ENCODE measurements at places on chromosomes 5 and 9.

DNA sequence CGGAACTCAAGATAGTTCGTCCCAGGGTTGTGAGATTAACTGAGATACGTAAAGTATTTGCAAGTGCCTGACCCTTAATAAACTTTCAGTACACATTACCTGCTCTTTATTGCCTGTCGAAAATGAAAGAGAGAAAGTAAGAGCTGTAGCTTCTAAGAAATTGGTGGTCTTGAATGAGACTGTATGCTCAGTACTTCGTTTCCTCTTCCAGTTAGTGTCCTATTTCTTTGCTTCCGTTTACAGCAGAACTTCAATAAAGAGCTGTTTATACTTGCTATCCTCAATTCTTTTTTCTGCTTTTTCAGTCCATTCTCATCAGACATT lies 534 bp downstream of the SRFBP1 start:
- no peak for DNase-seq

DNA sequence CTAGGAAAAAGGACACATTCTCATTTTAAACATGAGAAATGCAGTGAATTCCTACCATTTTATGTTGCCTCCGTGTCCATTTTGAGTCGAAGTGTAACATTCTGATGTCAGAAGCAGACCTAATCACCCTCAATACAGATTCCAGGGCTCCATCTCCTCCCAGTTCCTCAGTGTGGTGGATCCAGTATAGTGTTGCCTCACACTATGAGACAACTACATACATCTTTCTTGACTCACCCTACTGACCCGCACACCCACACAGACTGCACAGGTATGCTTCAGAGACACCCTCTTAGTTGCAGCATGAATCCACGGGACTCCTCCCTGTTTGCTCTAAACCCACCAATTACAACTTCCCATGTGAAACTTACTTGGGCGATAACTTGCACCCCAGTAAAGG lies 564.9 kb downstream of the SEMA5A start:
- DNase-seq = no peak

DNA sequence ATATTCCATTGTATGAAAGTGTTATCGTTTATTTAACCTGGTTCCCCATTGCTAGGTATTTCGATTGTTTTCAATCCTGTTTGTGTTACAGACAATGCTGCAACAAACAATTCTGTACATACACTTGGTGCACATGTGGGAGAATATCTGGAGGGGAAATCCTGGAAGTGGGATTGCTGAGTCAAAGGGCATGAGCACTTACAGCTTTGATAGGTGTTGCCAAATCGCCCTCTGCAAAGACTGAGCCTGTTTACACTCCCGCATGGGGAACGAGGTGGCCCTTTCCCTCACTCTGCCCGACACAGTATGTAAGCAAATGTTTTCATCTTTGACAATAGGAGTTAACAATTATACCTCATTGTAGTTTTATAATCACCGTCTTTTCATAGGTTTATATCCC lies 66.2 kb downstream of the PDE6A start:
- no peak for DNase-seq

DNA sequence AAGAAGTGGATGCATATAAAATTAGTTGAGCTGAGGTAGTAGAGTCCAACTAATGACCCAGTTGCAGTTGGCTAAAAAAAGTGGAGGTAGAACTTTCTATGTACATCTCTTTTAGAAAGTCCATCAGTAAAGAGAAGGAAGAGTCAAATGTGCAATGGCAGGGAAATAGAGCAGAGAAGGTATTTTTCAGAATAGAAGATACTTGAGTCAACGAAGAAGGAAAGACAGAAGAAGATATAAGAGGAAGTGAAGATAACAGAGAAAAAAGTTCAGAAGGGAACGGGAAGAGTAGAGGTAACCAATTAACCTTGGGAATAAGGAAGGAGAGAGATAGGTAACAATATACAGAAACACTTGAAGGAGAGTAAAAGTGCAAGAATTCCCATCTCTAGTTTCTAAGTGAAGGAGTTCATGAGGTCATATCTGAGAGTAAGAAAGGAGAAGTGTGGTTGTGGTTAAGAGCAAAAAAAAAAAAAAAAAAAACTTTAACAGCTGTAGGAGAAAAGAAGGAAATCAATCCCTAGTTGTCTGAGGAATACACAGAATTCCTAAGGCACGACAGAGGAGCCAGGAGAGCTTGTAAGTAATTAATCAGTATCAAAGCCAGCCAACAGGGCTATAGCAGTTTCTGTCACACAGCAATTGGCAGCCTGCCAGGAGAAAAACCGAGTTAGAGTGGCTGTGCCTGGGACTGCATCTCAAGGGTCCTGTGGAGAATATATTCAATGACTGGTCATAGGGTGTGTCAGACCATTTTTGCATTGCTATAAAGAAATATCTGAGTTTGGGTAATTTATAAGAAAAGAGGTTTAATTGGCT lies 61.0 kb downstream of the ARL15 start:
- DNase-seq = no peak

DNA sequence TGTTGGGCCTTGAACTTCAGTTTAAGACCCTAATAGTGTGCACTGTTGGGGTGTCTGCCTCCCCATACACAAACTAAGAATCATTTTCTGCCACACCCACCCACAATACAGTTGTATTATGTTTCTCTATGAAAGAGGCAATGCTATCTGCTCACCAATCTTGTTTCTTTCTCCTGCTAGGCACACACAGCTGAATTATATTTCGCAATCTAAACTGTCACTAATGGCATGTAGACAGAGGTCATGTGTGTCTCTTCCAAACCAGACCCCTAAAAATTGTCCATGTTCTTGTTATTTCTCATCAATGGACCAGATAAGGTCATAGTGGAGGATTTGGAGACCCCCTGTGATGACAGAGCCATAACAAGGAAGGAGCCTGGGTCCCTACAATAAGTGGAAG lies 57.3 kb downstream of the RIGI start:
- DNase-seq = no peak

GRCh38 chr9:129823935-129824601 lies at the start of gene TOR1A:
TSS of gene TOR1A (minus strand) at chr9:129824136. CDS start at chr9:129824085, 51 bp downstream.
- peak; percentile 80 for DNase-seq

- no peak for DNase-seq
These were observed 13.6 kb upstream of the GM2A start for GRCh38 chr5:151239237-151239861.

- DNase-seq = no peak
These were observed 215.3 kb downstream of the NFIB start for GRCh38 chr9:14098486-14099180.

DNA sequence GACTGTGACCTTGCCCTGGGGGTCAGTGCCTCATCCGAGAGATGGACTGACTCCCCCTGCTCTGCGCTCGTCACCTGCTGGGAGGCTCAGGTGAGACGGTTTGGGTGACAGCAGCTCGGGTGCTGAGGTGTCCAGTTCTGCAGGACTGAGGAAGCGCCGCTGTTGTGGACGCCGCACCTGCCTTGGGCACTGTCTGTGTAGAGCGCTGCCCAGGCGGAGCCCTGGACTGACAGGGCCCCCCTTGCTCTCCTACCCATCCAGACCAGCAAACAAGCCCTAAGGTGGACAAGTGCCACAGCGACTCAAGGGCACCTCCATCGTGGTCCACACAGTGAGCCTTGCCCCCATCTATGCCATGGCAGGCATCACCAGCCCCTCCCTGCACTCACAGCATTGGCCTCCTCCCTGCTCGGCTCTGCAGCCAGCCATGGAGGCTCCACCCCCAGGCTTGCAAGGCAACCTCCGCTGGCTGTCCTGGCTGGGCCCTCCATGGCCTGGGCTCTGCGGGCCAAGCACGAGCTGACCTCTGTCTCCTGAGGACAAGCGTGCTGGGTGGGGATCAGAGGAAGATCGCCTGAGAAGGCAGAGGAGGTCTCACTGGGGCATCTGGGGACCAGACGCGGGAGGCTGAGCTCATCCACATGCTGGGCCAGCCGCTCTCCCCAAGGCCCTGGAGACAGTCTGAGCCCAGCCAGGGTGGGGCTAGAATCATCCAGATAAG lies 87.1 kb upstream of the COL5A1 start:
- DNase-seq = no peak

DNA sequence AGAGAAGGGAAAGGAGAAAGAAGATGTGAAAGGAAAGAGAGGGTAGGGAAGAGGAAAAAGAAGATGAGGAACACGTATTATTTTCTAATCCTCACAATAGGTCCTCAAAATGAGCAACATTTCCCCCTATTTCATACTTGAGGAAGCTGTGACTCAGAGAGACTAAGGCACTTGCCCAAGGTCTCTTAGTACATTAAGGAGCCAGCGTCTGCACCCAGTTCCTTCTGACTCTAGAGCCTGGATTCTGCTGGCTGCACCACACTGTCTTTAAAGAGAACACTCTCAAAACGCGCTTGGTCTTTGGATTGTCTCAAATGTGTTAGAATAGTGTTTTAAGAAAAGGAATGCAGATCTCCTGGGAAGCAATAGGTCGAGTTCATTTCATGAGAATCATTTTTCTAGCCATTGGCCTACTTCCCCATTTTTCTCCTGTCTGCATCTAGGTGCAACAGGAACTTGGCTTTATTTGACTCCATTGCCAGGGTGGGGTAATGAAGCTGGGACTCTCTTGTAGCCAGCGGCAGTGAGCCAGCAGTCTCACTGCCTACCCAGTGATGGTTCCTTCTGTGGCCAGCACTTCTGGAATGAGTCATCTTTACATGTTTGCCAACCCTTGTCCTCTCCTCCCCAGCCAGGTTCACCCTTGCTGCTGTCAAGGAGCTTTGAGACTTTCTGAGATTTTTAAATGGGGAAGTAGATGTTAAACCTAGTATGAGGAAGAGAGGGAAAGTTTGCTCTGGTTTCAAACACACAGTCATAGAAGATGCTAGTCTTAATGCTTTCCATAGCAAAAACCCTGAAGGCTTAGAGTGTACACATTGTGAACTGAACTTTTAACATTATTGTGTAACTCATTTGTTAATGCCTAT lies 82.7 kb downstream of the DOCK8 start:
- no peak for DNase-seq

- DNase-seq = no peak
These were observed 109.6 kb downstream of the ZCCHC7 start for GRCh38 chr9:37229882-37230482.

GRCh38 chr5:173888473-173889131 lies 453 bp downstream of the CPEB4 start:
- DNase-seq = peak; percentile 6

DNA sequence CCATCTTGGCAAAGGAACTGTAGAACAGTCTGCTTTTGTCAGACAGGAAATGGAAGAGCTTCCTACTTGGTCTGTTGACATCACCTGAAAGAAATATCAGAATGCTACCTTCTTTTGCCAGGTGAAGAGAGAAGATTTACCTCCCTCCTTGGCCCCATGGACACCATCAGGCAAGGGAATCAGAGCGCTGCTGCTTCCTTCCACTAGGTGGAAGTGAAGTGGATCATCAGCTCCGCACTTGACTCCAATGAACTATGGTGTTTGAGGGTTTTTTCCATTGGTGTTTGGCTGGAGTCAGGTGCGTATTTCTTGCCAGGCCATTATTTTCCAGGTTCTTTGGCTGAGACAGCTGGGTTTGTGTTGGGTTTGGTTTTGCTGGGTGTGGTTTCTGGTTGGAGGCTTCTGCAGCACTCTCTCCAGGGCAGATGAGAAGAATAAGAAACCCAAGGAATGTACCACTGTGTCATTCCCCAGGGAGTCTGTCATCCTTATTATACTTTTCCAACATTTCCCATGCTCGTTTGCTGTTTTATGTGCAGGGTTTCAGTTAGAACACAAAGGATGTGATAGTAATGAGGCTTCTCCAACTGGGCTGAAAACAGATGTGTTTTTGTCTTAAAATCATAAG lies 12.4 kb downstream of the SPATA31E1 start:
- DNase-seq = no peak

GRCh38 chr5:79931409-79931808 lies 59.7 kb downstream of the MTX3 start:
- no peak for DNase-seq

- DNase-seq = no peak
These were observed 43.3 kb downstream of the RAI14 start for GRCh38 chr5:34699155-34700077.

GRCh38 chr9:122340161-122340560 lies 30.7 kb upstream of the PTGS1 start:
- no peak for DNase-seq

- DNase-seq = no peak
These were observed 68.6 kb upstream of the CKMT2 start for GRCh38 chr5:81164476-81164875.

DNA sequence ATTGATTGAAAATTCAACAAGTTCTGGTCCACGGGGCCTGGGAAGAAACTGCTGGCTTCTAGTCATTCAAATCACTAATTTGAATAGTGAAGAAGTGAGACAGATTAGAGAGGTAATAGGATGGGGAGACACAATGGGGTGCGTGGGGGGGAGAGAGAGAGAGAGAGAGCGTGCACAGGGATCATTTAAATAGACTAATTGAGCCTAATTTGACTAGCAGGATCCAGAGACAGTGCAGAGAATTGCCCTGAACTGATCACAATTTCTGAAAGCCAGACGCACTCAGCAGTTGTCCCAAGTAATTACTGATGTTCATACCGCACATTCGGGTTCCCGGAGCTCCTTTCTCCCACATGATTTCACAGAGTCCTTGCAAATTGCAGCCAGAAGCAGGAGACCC lies 50.3 kb upstream of the C5orf58 start:
- DNase-seq = no peak

DNA sequence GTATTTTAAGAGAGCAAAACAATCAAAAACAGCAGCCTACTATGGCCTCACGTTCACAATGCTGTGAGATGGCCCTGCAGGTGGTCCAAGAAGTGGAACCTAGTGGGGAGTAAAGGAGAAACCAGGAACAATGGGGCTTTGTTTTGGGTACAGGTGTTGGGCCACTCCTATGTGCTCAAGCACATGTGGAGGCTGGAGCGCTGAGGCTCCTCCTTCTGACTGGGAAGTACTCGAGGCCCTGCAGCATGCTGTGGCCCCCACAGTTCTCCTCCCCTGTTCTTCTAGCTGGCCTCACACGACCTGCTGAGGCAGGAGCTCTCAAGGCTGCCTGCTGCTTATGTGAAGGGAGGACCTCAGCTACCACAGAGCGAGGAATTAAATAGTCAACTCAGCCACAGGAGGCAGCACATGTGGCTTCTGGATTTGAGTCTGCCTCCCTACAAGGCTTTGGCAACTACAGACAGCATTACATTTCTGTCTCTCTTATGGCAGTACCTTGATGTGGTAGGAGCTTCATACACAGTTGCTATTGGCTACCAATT lies 482.3 kb downstream of the SPOCK1 start:
- no peak for DNase-seq

DNA sequence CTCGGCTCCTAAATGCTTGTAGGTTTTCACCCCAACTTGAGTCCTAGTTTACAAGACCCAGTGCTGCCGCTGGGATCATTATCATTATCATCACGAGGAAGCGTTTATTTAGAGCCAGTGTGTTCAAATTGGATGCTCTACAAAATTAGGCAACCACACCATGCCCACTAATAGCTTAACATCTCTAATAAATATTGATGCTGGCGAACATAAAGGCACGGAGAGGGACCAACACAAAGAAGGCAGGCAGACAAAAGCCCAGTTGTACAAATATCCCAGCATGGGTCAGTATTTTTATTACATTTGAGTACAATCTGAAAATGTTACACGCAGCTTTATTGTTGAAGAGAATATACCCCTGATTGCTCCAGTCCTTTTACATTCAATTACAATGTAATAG lies 4.7 kb downstream of the CFAP77 start:
- no peak for DNase-seq

GRCh38 chr9:17005056-17005823 lies 129.6 kb upstream of the CNTLN start:
- DNase-seq = no peak

Measured in activated naive CD4-positive, alpha-beta T cell (primary cell).